ENCODE measurements at places on chromosomes 16 and 17.

DNA sequence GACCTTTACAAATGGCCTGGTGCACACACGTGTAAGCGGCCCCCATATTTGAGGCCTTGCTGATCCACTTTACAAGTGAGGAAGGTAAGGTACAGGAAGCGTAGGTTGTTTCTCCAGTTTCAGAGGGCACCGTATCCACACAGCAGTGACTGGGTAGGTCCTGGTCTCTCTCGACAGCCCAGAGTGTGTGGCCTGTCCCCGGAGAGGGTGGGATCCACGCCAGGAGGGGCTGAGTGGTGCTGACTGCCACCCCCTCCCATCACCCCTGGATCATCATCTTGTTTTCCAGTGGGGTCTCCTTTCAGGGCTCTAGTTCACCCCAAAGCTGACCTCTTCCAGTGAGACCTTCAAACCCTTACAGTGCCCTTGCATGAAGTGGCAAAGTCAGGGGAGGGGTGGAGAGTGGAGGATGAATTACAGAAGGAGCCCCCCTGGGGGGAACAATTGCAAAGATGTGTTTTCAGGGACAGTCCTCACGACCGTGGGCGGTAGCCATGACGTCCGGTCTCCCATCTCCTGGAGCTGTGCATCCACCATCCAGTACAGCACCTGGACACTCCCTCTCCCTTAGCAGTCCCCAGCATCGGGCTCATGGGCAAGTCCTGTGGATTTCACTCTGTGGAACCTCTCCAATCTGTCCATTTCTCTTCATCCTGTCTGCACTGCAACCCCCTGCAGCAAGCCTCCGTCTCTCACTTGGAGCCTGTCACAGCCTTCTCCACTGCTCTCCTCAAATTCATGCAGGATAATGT is 4.5 kb upstream of the BANP start:
- DNase-seq: no peak

DNA sequence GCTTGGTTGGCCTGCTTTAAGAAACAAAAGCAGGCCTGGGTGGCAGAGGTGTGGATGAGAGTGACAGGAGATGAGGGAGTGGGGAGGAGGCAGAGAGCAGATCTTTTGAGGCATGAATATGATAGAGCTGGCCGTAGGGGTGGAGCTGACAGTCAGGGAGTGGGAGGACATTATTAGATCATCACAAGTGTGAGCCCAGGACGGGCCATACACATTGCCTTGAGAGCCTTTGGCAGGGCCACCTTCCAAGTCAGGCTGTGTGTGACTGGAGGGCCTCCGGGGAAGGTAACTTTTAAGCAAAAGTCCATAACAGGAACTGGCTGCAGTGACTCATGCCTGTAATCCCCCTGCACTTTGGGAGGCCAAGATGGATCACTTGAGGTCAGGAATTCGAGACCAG is 26.3 kb downstream of the GINS3 start:
- DNase-seq: no peak

DNA sequence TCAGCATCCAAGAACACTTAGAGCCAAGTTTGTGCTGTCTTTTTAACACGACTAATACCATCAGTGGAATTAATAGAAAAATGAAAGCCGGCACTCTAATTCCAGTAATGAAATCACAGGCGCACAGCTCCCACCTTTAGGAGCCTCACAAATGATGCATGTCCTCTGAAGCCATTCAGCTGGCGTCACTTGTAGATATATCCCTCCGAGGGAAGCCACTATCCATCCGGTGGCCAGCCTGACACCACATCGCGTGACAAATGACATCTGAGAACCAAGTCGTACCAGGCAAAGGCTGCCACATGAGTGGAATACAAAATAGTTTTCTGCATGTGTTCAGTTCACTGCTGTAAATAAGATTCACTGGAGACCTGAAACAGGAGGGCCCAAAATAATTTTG is 205.6 kb downstream of the GRIN2A start:
- no peak for DNase-seq

- DNase-seq: no peak
These were observed 233.3 kb downstream of the SOX9 start for GRCh38 chr17:72354071-72354470.

GRCh38 chr17:2094891-2095535 is 40.1 kb downstream of the HIC1 start:
- DNase-seq: no peak

GRCh38 chr16:64287655-64288528 is 834.0 kb downstream of the CDH11 start:
- DNase-seq: no peak

DNA sequence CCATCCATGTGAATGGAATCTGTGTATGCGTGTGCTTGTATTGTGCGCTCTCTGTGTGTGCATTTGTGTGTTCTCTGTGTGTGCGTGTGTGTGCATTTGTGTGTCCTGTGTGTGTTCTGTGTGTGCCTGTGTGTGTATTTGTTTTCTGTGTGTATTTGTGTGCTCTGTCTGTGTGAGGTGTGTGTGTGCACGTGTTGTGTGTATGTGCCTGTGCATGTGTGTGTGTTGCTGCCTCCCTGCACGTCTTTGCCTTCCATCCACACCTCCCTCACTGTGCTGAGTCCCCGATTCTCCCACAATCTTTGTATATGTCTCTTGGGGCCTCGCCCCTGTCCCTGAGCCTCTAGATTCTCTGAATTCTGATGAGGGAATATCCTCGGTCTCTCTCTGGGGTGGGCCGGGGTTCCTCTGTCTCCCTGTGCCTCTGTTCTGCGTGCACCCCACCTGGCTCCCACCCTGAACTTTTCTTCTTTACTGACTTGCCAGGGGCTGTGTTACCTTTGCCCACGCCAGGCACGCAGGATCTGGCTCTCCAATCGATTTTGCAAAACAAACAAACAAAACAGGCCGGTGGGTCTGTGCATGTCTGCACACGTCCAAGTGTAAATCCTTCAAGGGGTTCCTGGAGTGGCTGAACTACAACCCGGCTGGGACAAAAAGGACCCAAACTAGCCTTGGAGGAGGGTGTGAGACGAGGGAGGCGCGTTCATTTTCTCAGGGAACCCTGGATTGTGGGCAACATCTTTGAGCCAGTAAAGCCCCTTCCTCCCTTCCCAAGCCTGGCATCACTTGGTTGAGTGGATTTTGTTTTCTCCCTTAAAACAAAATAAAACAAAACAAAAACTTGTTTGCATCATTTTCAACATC is 8.1 kb upstream of the FOXF1 start:
- DNase-seq: no peak

GRCh38 chr17:40319651-40320540 is 10.9 kb downstream of the RARA start:
- no peak for DNase-seq

GRCh38 chr17:29567554-29568330 is 759 bp upstream of the TP53I13 start:
- DNase-seq: peak; percentile 70

GRCh38 chr16:25256695-25257469 is 763 bp downstream of the ZKSCAN2 start:
- peak; percentile 41 for DNase-seq

GRCh38 chr17:61836266-61837174 is 26.8 kb downstream of the BRIP1 start:
- DNase-seq: no peak

DNA sequence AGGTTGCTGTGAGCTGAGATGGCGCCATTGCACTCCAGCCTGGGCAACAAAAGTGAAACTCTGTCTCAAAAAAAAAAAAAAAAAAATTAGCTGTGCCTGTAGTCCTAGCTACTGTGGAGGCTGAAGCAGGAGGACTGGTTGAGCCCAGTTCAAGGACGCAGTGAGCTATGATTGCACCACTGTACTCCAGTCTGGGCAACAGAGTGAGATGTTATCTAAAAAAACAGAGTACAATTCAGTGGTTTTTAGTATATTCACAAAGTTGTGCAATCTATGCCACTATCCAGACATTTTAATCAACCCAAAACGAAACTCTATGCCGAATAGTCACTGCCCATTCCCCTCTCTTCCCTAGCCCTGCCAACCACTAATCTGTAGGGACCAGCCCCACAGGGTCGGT is 25.1 kb downstream of the C16orf54 start:
- no peak for DNase-seq

DNA sequence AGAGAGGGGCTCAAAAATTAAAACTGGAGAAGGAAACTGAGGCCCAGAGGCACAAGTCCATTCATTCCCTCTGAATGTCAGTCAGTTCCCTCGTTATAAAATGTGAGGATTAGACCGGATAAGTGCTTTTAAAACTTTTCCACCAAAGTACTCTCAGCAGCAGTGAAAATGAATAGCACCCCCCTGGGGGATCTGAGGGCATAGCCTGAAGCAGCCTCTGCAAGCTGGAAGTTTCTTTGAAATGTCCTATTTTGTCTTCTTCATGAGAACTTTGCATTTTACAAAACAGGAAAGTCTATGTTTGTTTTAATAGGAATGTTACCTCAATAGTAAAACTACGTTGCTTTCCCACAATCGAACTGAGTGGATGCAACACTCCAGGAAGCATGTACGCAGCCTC is 273.0 kb downstream of the CEP112 start:
- no peak for DNase-seq

GRCh38 chr17:3535253-3535995 is 22.2 kb downstream of the TRPV3 start:
- DNase-seq: peak; percentile 77

DNA sequence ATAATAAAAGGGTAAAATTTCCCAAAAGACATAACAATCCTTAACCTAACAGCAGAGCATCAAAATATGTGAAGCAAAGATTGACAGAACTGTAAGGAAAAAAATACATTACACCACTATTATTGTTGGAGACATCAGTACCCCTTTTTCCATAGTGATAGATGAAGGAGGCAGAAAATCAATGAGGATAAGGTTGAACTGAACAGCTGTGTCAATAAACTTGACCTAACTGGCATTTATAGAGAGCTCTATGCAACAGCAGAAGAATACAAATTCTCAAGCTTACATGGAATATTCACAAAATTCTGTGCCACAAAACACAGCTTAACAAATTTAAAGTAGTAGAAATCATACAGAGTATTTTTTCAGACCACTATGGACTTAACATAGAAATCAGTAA is 195.0 kb upstream of the ELAC2 start:
- no peak for DNase-seq

DNA sequence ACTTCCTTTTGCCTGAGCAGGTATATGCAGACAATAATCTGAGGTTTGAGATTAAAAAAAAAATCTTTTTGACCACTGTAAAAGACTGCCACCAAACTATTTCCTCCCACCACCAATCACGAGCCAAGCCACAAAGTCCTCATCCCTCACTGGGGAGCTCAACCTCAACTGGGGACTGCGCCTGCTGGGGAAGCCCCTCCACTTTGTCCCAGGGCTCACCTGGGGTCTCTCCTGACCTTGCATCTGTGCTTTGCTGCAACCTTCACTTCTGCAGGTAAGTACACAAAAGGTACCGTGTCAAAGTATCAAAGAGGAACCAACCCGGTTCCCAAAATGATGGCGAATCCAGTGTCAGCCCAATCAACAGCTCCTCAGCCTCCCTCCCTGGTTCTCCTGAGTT is 35.5 kb downstream of the TLE7 start:
- DNase-seq: no peak

GRCh38 chr17:46793541-46793940 is 25.0 kb downstream of the WNT3 start:
- no peak for DNase-seq

DNA sequence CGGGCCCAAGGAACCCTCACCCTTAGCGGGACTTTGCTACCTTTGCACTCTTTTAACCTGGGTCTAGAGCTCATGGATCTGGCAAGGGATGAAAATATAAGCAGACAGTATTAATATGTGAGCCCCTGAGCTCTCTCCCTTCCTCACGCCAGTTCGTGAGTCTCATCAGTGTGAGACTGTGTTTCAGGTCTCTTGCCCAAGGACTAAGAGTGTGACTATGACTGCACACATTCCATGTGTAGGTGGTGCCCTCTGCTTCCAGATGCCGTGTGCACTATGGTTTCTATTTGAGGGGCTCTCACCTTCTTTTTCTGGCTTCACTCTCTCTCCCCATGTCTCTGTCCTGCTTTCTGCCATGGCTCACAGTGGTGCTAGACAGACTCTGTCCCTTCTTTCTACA is 40.5 kb downstream of the DHRS7B start:
- DNase-seq: no peak

DNA sequence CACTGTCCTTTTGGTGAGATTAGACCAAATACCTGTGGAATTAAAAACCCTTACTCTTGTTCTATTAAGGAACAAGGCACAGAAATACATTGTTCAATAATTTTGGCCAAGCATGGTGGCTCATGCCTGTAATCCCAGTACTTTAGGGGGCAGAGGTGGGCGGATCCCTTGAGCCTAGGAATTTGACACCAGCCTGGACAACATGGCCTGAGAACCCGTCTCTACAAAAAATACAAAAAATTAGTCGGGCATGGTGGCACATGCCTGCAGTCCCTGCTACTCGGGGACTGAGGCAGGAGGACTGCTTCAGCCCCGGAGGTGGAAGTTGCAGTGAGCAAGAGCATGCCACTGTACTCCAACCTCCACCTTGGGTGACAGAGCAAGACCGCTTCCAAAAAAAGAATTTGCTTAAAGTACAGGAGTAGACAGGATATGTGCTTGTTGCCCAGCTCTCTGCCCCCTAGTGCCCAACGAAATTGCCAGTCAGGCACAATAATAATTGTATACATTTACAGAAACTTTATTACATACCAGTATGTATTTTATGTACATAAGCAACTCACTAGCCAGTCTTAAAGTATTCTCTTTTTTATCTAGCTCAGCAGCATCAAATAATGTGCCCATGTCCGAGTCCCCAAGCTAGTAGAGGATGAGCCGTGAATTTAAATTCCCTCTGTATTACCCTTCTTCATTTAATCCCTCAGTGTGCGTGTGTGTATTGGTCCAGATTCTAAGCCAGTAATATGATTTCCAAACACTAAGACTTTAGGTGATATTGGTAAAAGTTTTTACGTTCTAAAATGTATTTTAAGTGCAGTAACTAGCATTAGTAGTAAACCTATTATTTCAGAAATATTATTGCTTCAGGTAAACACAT is 1.4 kb downstream of the THUMPD1 start:
- DNase-seq: no peak

DNA sequence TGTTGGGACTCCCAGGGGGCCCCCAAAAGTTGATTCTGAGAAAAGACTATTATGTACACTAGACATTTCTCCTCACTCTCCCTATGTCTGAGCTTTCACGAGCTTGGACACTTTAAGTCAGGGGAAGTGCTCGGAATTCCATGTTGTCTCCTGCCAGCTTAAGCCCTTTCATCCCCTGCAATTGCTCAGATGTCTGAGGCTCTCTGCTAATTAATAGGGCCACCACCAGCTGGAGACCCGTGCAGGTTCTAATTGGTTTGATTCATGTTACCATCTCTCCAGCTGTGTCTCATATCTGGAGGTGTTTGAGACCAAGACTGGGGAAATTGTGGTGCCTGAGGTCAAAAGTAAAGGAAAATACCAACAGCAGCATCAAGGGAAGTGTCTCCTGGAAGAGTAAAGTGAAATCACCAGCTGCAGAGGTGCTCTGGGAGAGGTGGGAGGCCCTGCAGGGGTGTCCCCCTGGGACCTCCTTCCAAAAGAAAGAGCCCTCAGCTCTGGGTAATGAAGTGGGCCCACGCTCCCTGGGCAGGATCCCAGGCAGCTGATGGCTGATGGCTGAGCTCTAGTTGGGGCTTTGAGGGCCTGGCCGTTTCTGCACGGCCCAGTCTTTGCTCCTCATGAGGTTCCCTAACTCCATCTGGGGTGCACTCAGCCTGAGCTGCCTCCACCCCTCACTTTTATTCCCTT is 5.8 kb upstream of the UTS2R start:
- DNase-seq: no peak
